Activated naive CD8-positive, alpha-beta T cell treated with anti-CD3 and anti-CD28 coated beads for 36 hours (primary cell): ENCODE measurements at places on chromosomes 6 and 20. TPM values are rescaled to one million over a fixed set of nuclear protein-coding genes. Genes with fewer than 3 reads are reported as not detected.

- peaks cover 1% of the 10 kb centered on the region for H3K4me1 ChIP-seq
- DNase-seq, result no peak
- no peak overlapping the region for H3K27ac ChIP-seq
- H3K36me3 ChIP-seq, result peaks cover 2% of the 10 kb centered on the region
- H3K27me3 ChIP-seq, result no peaks in the 10 kb centered on the region
These were observed 52.8 kb downstream of the FOXC1 start for GRCh38 chr6:1662534-1662933.

GRCh38 chr20:6178537-6178936 lies 55.7 kb upstream of the FERMT1 start:
- no peaks in the 10 kb centered on the region for H3K27me3 ChIP-seq
- H3K4me1 ChIP-seq, result no peaks in the 10 kb centered on the region
- H3K27ac ChIP-seq, result no peak overlapping the region
- H3K4me3 ChIP-seq, result no peak overlapping the region
- no peaks in the 10 kb centered on the region for H3K36me3 ChIP-seq
- no peak for DNase-seq

GRCh38 chr20:46158476-46158987 lies 40.4 kb downstream of the CD40 start:
- H3K4me1 ChIP-seq, result no peaks in the 10 kb centered on the region
- peaks cover 8% of the 10 kb centered on the region for H3K27me3 ChIP-seq
- no peak overlapping the region for H3K27ac ChIP-seq
- H3K4me3 ChIP-seq, result no peak overlapping the region
- no peaks in the 10 kb centered on the region for H3K36me3 ChIP-seq

Gene TRIM10
- not detected for total RNA-seq

DNA sequence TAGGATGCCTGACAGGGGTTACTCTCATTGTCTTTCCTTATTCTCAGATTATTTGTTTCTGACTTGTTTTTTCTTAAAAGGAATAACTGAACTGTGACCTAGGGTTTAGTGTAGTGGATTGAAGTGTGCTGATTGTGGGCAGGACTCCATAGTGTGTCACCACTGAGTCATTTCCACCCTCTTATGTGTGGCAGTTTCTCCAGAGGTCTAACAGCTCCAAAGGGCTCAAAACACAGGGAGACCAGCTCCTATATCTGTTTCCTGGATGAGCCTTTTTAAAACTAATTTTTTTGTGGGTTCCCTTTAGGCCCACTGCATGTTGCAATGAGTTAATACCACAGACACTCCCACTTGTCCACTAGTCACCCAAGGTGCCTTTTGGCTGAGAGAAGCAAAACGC lies 951.1 kb upstream of the ADGRB3 start:
- no peaks in the 10 kb centered on the region for H3K4me1 ChIP-seq
- H3K27me3 ChIP-seq, result no peaks in the 10 kb centered on the region
- no peak overlapping the region for H3K27ac ChIP-seq
- no peaks in the 10 kb centered on the region for H3K36me3 ChIP-seq

Gene HTR1E
- not detected for total RNA-seq

- DNase-seq, result no peak
- H3K4me1 ChIP-seq, result peaks cover 27% of the 10 kb centered on the region
- no peak overlapping the region for H3K27ac ChIP-seq
These were observed 59.5 kb downstream of the RPP40 start for GRCh38 chr6:4944325-4944724.

Gene ARG1
- not detected for total RNA-seq

DNA sequence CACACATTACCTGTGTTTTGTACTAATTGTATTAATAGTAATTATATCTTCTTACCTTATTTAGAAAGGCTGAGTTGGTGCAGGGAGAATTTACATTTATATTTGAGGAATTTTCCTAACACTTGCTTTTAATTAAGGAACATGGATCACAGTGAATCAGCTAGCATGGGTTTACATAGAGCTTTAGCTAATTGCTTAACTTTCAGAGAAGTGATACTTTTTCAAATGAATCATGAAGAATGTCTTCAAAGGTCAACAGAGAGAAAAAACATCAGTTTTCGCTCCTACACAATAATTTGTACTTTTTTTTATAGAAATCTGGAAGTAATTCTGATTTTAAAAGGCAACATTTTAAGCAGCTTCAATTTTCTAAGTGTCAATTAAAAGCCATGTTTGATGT lies 195.0 kb upstream of the HEY2 start:
- no peak for DNase-seq
- H3K36me3 ChIP-seq, result no peaks in the 10 kb centered on the region
- no peak overlapping the region for H3K27ac ChIP-seq
- H3K27me3 ChIP-seq, result peaks cover 11% of the 10 kb centered on the region

Gene SLPI
- total RNA-seq, result not detected

GRCh38 chr6:37620519-37620918 lies 77.2 kb downstream of the MDGA1 start:
- no peak for DNase-seq
- no peak overlapping the region for H3K4me3 ChIP-seq
- no peaks in the 10 kb centered on the region for H3K36me3 ChIP-seq
- H3K27me3 ChIP-seq, result no peaks in the 10 kb centered on the region
- H3K27ac ChIP-seq, result no peak overlapping the region
- peaks cover 50% of the 10 kb centered on the region for H3K4me1 ChIP-seq

- no peak for DNase-seq
- H3K27ac ChIP-seq, result no peak overlapping the region
- peaks cover 1% of the 10 kb centered on the region for H3K4me1 ChIP-seq
- H3K36me3 ChIP-seq, result no peaks in the 10 kb centered on the region
- H3K4me3 ChIP-seq, result no peak overlapping the region
These were observed 178.6 kb upstream of the RAB32 start for GRCh38 chr6:146364816-146365594.

DNA sequence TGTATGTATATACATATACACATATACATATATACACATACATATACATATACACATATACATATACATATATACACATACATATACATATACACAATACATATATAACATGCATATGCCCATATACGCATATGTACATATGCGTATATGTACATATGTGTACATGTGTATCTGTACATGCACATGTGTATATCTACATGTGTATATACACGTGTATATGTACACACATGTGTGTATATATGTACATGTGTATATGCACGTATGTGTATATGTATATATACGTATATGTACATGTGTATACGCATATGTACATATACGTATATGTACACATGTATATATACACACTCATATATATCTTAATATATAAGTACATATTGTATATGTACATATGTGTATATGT lies 60.3 kb downstream of the RGS17 start:
- H3K27ac ChIP-seq, result no peak overlapping the region
- no peak for DNase-seq
- peaks cover 5% of the 10 kb centered on the region for H3K27me3 ChIP-seq
- H3K4me3 ChIP-seq, result no peak overlapping the region

GRCh38 chr6:36969988-36970891 lies 15.7 kb downstream of the PI16 start:
- no peak for DNase-seq
- H3K36me3 ChIP-seq, result peaks cover 20% of the 10 kb centered on the region
- H3K4me1 ChIP-seq, result peaks cover 2% of the 10 kb centered on the region
- H3K27ac ChIP-seq, result no peak overlapping the region

- H3K4me3 ChIP-seq, result no peak overlapping the region
- no peak overlapping the region for H3K27ac ChIP-seq
- no peaks in the 10 kb centered on the region for H3K4me1 ChIP-seq
These were observed 75.5 kb downstream of the LAMA4 start for GRCh38 chr6:112178846-112179245.
